SJSA1 (cell line): ENCODE measurements at places on chromosomes 4 and X. TPM values are rescaled to one million over a fixed set of nuclear protein-coding genes. Genes with fewer than 3 reads are reported as not detected.

The ACOX3 gene
- 18.9 and 21.2 TPM in 2 replicates for total RNA-seq

The CCKAR gene
- total RNA-seq, result not detected in 2 replicates

The COL4A6 gene
- under 0.01 TPM in 1 of 2 replicates, not detected in the other for total RNA-seq

The CFAP47 gene
- total RNA-seq, result not detected in 2 replicates

The ANXA10 gene
- 1.7 and 3.6 TPM in 2 replicates for total RNA-seq
